Hematopoietic multipotent progenitor cell treated with erythropoietin and hydrocortisone succinate and interleukin-3 and kit ligand, for 8 days (in vitro differentiated cells): ENCODE measurements at places on chromosomes 13 and 19.

DNA sequence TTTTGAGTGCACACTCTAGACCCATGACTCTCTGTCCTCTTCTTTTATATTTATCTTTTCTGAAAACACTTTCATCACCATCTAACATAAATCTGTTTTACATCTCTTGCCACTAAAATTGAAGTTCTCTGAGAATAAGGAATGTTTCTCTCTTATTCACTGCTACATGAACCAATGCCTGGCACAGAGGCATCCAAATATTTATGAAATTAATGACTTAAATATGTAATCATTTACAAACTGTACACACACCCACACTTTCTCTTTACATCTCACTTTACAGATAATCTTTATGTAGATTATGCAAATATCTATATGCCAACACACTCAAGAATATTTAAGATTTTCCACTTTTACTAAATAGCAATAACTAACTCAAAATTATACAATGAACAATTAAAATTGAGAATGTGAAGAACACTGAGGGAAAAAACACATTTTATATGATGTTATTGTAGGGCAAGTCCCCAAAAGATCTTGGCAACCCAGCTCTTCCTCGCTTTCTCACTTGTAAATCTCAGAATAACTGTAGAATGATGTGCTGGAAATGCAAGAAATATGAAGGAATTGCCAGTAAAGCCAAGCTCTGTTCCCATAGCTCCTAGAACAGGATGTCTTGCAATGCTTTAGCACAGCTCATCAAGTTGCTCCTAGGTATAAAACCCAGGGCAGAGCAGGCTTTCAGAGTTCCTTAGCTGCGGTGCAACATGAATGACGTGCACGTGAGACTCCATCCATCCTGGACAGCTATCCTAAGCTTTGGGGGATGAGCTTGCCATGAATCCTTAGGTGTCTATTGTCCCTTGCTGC is 50.7 kb downstream of the UGGT2 start:
- no peak for DNase-seq

- DNase-seq = no peak
Measured at GRCh38 chr19:6236310-6237291, 43.2 kb downstream of the MLLT1 start.

GRCh38 chr19:32296694-32297093 is 48.7 kb upstream of the ZNF507 start:
- peak; percentile 3 for DNase-seq

DNA sequence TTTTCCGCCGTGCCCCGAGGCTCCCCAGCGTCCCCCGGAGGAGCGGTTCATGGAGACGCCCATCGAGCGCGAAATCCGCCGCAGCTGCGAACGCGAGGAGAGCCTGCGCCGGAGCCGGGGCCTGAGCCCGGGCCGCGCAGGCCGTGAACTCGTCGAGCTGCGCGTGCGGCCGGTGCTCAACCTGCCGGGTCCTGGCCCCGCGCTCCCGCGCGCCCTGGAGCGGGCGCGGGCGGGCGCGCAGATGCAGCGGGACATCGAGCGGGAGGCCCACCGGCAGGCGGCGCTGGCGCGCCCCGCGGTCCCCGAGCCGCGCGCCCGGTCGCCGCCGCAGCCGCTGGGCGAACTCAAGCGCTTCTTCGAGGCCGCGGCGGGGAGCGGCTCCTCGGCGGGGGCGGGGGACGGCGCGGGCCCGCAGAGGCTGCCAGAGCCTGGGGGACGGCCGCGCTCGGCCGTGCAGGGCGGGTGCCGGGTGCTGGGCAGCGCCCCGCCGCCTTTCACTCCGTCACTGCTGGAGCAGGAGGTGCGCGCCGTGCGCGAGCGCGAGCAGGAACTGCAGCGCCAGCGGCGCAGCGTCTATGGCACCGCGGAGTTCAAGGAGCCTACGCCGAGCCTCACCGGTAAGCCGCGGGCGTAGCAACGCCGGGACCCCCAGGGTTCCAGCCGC is 807 bp downstream of the MISP3 start:
- DNase-seq = peak; percentile 74

DNA sequence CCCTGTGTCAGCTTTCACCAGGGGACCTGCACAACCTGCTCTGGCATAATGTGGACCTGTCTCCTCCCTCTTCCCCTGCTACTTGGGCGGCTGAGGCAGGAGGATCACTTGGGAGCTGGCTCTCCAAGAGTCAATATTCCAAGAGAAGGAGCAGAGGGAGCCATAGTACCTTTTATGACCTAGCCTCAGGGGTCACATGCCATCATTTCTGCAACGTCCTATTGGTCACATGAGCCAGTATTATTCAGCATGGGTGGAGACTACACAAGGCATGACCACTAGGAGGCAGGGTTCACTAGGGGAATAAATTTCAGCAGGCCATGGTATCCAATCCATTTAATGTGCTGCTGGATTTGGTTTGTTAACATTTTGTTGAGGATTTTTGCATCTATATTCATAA is 12.0 kb upstream of the SHFL start:
- peak; percentile 65 for DNase-seq

DNA sequence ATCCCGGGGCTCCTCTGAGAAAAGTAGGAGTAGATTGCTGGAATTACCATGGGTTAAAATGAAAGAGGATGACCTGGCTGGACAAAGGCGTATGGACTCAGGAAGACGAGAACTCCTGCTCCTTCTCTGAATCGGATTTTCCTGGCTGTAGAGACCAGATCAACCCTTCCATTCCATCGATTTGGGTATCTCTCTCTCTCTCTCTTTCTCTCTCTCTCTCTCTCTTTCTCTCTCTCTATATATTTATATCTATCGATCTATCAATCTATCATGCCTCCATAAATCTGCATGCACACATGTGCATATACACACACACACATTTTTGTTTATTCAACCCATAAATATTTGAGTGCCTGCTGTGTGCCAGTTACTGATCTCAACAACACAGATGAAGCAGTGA is 234.9 kb downstream of the LMO7 start:
- DNase-seq = no peak

GRCh38 chr13:98506728-98507230 is 70.1 kb downstream of the STK24 start:
- no peak for DNase-seq

- no peak for DNase-seq
Measured at GRCh38 chr13:46731535-46731934, 65.4 kb downstream of the ESD start.

DNA sequence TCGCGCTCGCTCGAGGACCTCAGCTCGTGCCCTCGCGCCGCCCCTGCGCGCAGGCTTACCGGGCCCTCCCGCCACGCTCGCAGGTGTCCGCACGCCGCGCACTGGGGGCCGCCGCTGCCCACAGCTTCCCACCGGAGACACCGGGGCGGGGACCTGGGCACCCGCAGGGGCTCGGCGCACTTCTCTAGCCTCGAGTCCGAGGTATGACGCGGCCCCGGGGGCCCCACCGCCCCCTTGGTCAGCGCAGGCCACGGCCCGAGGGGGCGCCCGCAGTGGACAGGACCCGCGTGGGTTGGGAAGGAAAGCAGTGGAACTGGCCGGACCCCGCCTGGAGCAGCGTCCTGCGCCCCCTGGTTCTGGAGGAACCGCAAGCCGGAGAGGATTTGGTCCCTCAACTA is 2.1 kb upstream of the GRWD1 start:
- DNase-seq = no peak

- no peak for DNase-seq
Measured at GRCh38 chr13:78862446-78862845, 203.5 kb upstream of the OBI1 start.

DNA sequence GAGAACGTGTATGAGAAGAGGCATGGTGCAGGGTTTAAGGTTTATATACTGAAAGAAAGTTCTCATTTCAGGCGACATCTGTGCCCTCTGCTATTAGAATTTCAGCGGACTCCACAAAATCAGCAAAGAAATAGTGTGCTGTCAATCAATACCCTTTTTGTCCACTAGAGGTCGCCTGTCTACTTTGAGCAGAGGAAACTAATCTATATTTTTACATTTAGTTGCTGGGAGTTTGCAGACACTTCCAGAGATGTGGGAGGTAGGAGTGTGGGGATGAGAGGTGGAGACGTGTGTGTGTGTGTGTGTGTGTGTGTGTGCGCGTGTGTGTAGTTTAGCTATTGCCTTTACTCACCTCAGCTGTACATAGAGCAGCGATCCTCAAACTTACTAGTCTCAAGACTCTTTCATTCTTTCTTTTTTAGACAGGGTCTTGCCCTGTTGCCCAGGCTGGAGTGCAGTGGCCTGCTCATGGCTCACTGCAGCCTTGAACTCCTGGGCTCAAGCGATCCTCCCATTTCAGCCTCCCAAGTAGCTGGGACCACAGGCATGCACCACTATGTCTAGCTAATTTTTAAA is 9.7 kb downstream of the INAFM1 start:
- DNase-seq = peak; percentile 69

DNA sequence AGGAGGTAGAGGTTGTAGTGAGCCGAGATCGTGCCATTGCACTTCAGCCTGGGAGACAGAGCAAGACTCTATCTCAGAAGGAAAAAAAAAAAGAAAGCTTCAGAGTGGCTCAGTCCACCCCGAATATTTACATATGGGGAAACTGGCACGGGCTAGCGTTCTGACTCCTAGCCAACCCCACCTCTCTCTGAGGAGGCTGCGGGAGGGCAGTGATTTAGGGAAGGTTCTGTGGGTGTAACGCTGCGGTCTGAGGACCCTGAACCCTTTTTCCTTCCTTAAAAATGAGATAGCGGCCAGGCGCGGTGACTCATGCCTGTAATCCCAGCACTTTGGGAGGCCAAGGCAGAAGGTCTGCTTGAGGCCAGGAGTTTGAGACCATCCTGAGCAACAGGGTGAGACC is 5.0 kb downstream of the LRRC25 start:
- DNase-seq = peak; percentile 62

- no peak for DNase-seq
Measured at GRCh38 chr19:43636121-43636683, 3.4 kb downstream of the CADM4 start.

GRCh38 chr19:11587302-11587974 is 9.8 kb upstream of the ZNF627 start:
- DNase-seq = peak; percentile 81

GRCh38 chr19:58513213-58513693 is 1.5 kb upstream of the SLC27A5 start:
- no peak for DNase-seq

DNA sequence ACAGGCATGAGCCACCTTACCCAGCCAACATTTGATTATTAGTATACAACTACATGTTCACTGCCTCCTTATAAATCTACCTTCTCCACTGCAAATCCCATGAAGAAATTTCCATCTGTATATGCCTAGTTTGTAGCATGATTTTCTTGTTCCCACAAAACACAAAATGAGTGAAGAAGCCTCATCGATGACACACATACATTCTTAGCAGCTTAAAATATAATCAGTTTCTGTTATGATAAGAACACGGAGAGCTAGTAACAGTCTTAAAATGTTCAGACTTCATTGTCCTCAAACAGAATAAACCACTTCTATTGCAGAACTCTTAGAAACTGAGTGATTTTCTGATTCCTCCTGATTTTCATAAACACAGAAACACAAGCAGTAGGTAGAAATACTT is 740.5 kb downstream of the PCDH9 start:
- no peak for DNase-seq

- DNase-seq = no peak
Measured at GRCh38 chr13:34410678-34411077, 531.4 kb upstream of the NBEA start.

GRCh38 chr13:39406688-39407087 is 196.3 kb downstream of the LHFPL6 start:
- DNase-seq = peak; percentile 24

- peak; percentile 96 for DNase-seq
Measured at GRCh38 chr19:4454747-4455718, 2.6 kb downstream of the UBXN6 start.

DNA sequence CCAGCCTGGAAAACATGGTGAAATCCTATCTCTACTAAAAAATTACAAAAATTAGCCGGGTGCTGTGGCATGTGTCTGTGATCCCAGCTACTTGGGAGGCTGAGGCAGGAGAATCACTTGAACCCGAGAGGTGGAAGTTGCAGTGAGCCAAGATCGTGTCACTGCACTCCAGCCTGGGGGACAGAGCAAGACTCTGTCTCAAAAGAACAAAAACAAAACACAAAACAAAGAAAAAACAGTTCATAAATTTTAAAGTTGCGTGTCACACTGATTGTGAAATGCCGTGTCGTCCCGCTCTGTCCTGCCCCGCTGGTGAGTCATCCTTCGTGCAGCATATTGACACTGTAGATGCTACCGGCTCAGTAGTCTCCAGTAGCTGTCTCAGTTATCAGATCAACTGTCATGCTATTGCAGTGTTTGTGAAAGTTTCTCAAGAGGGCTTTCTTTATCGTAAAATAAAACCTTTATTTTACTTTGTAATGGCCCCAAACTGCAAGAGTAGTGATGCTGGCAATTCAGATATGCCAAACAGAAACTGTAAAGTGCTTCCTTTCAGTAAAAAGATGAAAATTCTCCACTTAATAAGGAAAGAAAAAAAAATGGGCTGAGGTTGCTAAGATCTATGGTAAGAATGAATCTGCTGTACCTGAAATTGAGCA is 36.4 kb upstream of the IGFL1 start:
- peak; percentile 84 for DNase-seq

DNA sequence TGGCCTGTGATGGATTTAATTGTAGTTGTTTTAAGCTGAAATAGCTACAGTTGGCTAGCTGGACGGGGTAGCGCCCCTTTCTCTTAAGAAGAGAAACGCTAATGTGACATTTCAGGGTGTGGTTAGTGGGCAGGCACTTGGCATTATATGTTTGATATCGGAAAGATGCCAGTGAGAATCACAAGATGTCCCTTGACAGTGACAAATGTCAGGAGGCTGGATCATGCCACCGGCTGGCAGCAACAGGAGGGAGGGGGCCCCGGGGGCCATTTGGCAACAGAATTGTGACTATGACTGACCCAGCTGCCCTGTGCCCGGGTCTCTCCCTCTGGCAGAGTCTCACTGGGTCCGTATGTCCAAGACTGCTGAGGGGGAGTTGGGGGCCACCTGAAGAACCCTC is 4.7 kb downstream of the DCAF15 start:
- peak; percentile 79 for DNase-seq

- DNase-seq = no peak
Measured at GRCh38 chr19:478236-478903, 17.5 kb upstream of the SHC2 start.

DNA sequence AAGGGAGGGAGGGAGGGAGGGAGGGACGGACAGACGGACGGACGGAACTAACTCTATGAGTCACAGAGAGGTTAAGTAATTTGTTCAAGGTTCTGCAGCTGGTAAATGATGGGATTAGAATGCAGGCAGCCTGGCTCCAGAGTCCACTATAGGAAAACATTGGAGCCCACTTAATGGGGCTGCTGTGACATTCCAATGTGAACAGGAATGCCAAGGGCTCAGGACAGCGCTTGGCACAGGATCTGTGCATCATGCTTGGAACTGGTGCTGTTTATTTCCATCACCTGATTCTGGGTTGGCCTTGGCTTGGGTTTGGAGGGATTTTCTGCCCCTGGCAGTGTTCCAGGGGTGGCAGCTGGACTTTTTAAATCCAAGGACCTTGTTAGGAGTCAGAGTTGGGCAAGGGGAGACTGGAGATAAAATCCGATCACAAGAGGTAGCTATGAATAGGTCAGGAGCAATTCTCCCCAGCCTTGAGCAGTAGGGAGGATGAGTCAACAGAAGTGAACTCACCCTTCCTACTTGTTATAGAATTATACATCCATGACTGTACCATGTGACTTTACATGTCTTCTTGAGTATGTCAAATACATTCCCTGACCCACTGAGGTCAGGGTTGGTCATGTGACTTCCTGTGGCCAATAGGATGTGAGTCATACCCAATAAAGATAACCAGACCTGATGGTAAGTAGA is 7.8 kb upstream of the HIF3A start:
- peak; percentile 26 for DNase-seq
